ENCODE measurements at places on chromosomes 2 and 18.

DNA sequence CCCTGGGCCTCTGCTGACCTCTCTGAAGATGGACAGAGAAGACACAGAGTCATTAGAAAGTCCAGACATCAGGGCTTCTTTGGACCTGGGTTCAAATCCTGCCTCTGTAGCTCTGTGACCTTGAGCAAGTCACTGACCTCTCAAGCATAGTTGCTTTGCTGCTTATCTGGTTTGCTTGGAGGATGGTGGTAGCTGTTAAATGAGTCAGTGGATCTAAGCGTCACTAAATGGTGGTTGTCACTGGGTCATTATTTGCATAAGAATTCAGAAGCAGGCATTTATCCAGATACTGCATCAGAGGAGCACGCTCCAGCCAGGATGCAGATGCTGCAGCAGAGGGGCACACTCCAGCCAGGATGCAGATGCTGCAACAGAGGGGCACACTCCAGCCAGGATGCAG is 229.2 kb downstream of the GLI2 start:
- no peak for DNase-seq

DNA sequence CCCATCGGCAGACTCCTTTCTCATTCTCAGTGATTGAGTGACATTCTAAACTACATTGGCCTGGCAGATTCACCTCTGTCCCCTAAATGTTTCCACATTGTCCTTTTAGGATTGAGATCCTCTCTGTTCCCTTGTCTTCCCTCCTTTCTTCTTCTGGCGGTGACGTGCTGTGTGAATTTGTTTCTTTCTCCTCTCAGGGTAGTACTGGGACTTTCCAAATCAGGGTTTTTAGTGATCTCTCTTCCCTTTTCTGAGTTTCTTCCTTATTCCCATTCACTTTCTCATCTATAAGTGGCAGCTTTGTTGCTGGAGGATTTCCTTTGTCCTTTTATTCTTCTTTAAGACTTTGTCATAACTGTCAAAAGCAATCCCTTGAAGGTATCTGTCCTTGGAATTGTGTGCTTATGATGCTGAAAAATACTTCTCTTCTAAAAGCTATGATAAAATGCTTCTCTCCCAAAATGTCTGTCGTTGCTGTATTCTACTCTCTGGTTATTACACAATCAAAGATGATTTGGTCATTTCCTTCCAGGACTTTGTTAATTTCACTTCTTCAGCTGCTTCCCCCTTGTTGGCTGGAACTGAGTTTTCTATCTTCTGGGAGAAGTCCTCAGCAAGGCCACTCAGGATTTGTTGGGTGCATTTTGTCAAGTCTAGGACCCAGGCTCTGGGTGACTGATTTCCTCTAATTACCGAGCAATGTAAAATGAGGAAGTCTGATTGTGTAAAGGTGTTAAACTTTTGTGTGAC is 4.9 kb upstream of the IL1B start:
- DNase-seq: no peak

- DNase-seq: no peak
Measured at GRCh38 chr2:230459216-230459615, 43.2 kb downstream of the SP100 start.

DNA sequence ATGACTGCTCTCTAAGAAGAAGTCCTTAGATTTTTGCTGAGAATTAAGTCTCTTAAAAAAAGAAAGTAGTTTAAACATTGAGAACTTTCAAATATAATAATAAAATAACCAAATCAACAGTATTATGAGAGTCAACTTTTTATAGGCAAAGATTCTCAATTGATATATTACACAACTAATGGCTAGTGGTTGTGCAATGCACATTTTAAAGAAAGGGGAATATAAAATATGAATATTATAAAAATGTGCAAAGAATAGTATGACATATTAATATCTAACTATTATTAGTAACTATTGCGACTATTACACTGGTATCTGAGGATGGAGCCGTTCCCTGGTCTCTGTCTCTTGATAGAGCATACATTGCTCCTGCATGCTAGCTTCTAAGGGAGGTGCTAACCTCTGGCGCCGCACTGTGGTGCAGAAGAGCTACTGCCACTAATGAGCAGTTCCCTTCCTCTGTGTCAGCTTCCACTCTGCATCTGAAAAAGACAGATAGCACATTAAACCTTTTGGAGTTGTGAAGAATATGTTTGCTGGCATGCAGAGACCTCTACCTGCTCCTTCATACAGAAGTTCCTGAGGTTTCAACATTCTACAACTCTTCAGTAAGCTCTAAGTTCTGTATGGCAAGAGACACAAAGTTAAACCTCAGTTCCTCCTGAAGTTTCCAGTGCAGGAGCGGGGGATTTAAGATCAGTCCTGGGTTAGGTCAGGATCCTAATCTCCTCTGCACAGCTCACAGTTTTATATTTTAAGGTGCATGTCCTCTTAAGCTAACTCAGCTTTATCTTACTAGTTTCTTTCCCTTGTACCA is 3.5 kb upstream of the SLC9A2 start:
- DNase-seq: no peak

- DNase-seq: no peak
Measured at GRCh38 chr2:127196998-127197397, 23.1 kb downstream of the CYP27C1 start.

DNA sequence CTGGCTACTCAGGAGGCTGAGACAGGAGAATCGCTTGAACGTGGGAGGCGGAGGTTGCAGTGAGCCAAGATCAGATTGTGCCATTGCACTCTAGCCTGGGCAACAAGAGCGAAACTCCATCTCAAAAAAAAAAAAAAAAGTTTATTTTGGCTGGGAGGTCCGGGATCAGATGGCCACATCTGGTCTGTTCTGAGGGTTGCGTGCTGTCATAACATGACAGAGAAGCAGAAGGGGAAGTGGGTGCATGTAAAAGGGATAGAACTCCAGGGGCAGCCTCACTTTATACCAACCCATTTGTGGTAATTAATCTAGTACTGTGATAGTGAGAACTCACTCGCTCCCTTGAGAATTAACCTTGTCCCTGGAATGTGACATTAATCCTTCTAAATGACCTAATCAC is 101.2 kb downstream of the PTPN4 start:
- DNase-seq: no peak

- no peak for DNase-seq
Measured at GRCh38 chr2:118310681-118311429, 222.6 kb downstream of the INSIG2 start.

DNA sequence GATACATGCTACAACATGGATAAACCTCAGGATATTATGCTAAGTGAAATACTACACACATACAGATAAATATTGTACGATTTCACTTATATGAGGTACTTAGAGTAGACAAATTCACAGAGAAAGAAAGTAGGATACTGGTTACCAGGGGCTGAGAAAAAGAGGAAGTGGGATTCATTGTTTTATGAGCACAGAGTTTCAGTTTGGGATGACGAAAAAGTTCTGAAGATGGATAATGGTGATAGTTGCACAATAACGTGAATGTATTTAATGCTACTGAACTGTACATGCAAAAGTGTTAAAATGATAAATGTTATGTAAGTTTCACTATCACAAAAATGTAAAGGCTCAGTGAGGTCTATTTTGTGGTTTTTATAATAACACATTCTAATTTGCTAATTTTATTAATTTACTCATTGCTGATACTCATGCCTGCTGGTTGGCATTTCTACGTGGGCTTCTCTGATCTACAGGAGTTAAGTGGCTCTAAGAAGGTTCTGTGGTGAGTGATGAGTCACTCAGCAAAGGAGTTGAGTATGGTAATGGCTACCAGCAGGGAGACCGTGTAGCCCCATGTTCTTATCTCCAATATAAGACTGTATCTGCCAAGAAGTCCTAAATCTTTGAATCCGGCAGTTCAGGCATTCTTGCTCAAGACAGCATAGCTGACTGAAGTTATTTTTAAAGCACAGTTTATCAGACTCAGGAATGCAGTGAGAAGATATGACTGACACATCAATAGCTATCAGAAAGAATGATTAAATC is 41.1 kb downstream of the UPP2 start:
- no peak for DNase-seq

DNA sequence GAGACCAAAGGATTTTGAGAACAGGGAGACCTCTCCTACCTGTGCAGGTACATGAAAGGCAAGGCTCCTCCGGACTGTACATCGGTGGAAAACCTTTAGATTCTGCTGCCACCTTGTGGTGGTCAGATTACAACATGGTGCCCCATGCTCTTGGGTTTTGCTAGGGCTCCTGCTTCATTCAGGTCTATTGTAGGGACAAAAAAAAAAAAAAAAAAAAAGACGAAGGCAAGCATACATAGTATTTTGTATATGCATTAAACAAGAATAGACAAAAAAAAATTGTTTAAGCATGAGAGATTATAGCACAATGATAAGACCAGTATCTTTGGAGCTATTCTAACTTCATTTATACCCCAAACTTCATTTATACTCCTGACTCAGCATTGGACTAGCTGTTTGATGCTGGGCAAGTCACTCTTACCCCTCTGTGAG is 27.4 kb upstream of the SPR start:
- no peak for DNase-seq

- DNase-seq: no peak
Measured at GRCh38 chr2:23696752-23697045, 230.2 kb downstream of the ATAD2B start.

- no peak for DNase-seq
Measured at GRCh38 chr2:1837022-1837421, 92.7 kb upstream of the PXDN start.

DNA sequence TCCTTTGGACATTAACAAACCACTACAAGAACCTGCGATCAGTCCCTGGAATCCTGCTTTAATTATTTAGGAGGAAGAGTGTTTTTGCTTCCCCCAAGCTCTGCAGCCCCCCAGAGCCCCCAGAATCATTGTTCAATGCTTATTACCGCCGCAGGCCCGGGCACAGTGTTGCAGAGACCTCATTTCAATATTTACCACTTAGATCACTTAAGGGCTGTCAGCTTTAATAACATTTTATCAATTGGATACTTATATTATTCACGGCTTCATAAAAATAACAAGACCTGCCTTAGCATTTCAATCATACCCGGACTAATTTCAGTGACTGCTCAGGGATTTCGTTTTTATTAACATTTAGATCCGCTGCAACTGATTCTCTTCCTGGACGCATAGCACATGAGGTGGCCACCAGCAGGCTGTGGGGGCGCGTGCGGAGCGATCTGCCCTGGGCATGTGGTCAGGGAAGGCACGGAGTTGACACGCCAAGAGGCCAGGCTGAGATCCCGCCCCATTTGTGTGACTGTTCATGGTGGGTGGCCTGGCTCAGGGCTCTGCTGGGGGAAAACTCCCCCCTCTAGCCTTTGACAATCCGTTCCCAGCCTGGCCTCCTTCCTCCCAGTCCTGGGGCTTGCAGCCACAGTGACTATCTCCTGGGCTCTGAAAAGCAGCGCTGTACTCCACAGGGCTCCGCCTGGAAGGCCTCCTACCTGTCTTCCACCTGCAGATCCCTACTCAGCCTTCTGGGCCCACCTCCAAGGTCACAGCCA is 267.6 kb downstream of the SRBD1 start:
- DNase-seq: no peak

DNA sequence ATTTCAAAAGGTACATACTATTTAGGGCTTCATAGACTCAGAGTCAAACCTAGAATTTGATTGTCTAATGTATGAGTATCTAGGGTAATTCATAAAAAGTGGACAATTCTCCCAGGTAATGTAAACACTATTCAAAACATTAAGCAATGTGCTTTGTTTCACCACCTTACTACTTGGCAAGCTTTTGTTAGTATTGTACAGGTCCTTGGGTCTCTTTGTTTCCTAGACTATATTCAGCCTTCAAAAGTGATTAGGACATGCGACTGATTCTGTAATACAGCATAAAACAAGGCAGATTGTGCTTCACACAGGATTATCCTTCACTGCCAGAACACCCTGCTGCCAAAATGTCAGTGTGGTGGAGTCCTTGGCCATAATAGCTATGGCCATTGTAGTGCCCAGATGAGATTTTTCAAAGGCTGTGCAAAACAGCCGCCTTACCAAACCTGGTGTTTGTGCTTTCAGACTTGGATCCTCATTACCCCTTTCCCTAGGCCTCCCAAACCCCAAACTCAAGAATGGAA is 90.1 kb upstream of the CAVIN2 start:
- DNase-seq: no peak

- no peak for DNase-seq
Measured at GRCh38 chr2:178101321-178102079, 10.7 kb upstream of the RBM45 start.

DNA sequence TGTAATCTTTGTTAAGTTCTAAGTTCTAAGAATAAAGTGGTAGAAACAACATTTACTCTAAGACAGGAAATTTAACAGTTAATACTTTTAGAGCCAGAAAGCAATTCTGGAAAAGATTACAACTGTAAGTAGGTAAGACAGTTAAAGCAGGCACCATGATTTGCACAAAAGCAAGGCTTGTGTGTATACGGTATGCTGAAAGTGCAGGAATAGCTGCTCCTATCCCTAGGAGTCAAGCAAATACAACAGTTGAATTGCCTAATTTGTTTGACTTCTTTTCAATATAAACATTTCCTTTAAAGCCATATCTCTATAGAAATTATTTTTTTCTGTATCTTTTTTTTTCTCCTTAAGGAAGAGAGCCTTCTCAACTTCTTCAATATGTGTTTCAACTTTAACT is 116.4 kb downstream of the KCNJ3 start:
- DNase-seq: no peak

GRCh38 chr2:177255227-177255601 is 9.3 kb downstream of the NFE2L2 start:
- no peak for DNase-seq

DNA sequence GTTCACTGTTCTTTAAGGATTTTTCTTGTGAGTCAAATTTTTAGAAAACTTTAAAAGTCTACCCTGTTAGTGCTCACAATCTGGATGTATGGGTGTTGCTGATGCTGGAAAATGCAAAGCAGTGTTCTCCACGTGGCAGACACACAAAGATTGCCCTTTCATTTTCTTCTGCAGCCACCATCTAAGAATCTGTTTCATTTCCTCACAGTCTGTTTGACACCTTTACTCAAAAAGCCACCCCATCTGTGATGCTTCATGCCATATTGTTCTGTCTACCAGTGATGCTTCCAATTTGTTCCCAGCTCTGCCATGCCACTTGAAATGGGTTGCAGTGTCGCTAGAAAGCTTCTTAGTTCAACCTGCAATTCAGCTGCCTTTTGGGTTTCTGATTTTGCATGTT is 464.2 kb upstream of the UBE2E3 start:
- no peak for DNase-seq

GRCh38 chr2:190043441-190043840 is 19.1 kb downstream of the MSTN start:
- no peak for DNase-seq

GRCh38 chr2:226839951-226840350 is 4.1 kb downstream of the RHBDD1 start:
- no peak for DNase-seq

GRCh38 chr2:2933426-2933825 is 444.2 kb downstream of the EIPR1 start:
- DNase-seq: no peak

Data from stimulated activated CD8-positive, alpha-beta memory T cell treated with anti-CD3 and anti-CD28 coated beads, Interleukin-15, amount 100 ng/mL, for 24 hours (primary cell).